ENCODE measurements at places on chromosomes 7 and 10.

- no peak for DNase-seq
Observed at GRCh38 chr10:84078771-84079170, 60.5 kb upstream of the GHITM start.

GRCh38 chr10:13503745-13504463 is 24.9 kb downstream of the BEND7 start:
- DNase-seq, result no peak

DNA sequence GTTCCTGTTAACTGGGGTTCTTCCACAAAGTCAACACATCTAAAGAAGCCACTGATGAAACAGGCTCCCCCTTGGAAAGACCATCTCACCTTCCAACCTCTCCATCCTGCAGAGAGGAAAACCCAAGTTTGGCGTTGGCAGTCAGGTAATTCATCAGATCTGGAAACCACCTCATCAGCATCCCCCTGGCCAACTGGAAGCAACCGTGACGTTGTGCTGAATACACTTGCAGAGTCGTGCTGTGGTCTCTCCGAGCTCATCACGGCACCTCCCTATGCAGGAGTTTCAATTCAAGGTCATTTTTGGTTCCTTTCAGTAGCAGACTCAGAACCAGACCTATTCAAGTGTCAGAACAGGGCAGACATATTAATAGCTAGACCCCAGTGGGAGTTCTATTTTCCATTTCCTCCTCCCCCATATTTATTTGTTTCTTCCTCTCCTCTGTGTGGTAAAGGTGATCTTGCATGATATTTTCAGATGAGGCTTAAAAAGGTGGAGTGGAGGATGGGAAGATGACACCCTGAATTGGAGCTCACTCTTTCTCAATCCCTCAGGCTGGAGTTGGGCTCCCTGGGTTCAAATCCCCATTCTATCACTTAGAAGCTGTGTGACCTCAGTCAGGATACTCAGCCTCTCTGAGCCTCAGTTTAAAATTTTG is 149.1 kb upstream of the ADO start:
- no peak for DNase-seq

GRCh38 chr7:32957326-32958045 is at the start of gene FKBP9:
TSS of gene FKBP9 (plus strand) at chr7:32957440. CDS start at chr7:32957574, 134 bp downstream.
- DNase-seq, result no peak

DNA sequence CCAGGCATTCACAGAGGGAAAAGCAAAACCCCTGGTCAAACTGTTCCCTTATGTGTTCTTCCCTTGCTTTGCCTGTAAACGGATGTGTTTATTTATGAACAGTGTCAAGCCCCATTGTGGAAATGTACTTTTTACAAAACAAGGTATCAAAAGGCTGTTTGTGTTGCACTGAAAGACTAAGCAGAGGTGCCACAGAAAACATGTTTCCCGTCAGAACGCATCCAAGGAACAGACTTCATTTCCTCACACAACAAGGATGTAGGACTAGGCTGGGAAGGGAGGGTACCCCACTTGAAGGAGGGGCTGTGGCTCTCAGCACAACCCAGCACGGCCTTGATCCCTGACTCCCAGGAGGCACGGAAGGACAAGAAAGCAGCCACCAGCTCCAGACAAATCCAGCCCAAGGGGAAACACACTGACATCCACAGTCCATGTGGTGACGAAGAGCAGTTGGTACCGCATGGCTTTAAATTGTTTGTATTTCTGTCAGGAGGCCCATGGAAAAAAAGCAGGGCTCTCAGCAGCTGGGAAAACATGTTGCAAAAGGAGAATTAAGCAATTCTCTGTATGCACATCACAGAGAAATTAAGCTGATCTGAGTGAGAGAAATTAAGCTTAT is 85.6 kb downstream of the RNF216 start:
- DNase-seq, result peak; percentile 73
